ENCODE measurements at places on chromosomes 2 and 18.

DNA sequence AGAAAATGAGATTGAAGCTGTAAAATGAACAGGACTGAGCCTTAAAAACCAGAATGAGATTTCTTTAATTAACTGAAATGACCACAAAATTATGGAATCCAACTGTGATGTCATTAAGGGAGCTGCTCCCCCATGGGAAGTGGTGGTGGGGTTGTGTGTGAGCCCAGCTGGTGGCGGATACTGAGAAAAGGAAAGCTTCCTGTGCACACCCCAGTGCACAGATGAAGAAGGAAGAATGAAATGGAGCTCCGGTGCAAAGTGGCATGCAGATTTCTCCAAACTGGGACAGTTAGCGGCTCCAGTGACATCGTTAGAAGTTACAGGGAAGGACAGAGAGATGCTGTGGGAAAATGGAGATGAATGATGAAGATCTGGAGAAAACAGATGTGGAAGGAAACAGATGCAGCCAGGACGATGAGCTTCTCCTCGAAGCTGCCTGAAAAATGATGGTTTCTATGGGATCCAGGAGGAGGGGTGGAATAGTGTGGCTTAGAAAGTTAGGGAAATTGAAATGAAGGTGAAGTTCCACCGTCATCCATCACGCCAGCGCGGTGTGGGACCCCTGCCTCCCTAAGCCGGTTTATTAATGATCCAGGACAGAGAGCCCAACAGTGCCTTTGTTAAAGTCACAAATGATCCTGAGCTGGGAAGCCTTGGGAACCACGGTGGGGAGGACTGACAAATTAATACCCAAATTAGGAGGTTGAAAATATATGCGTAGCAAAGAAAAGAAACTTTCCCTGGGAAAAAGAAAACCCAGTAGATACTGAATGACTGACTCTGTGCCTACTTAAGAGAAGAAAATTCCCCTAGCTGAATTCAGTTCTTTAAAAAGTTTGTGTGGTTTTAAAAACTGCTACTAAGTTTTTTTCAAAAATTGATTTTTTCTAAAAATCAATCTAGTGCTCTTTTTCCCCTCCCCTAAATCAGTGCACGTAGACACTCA lies 77.2 kb downstream of the TSN start:
- DNase-seq, result no peak

DNA sequence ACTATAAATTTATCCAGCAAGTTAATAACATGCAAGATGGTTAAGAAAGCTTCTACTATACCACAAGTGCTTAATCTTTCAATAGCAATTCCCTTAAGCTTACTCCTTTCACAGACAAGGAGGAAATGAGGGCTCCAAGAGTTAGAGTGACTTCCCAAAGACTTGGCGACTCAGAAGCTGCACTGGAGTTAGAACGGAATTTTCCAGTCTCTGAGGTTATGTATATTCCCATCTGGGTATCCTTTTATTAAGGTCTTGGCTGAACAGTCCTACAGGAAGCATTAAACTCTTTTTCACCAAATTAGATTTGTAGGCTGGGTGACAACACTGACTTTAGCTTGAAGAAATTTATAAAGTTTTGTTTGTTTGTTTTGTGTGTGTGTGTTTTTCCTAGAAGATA lies 256.9 kb upstream of the DPP10 start:
- no peak for DNase-seq

GRCh38 chr2:179541586-179541985 lies 277.0 kb upstream of the SESTD1 start:
- no peak for DNase-seq

GRCh38 chr2:101820519-101820918 lies 123.0 kb downstream of the MAP4K4 start:
- no peak for DNase-seq

DNA sequence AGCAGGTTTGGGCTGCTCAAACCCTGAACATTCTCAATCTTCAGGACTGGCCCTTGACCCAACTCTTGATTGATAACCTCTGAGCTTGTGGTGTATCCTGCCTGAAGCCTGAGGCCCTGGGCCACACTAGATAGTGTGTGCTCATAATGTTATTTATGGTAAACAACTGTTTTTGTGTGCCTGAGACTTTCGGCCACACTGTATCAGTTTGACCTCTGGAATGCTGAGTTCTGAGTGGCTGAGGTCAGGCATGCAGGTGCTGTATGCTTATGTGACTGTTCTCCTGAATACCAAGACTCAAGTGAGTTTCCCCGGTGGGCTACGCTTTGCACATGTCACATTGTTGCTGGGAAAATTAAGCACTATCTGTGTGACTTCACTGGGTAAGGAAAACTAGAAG lies 82.2 kb upstream of the RMP24 start:
- no peak for DNase-seq

GRCh38 chr2:30758191-30758651 lies 49.0 kb downstream of the CAPN13 start:
- no peak for DNase-seq

DNA sequence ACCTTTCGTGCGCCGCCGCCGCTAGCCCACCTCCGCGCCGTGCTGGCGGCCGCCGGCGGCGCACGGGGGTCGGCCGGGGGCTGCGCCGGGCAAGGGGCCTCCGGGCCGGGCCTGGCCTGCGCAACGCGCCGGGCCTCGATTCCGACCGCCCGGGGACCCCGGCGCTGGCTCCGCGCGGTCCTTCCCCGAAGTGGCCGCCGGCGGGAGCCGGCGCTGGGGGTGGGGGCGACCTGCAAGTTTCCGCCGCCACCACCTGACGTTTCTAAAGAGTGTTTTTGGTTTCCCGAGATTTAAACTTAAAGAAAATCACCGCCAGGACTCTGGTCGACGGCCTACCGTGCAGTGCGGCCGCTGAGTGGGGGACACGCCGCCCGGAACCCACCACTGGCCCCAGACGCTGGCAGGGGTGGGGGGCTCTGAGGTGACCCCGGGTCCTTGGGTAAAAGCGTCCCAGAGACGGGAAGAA lies 3.8 kb upstream of the GATA6 start:
- DNase-seq, result no peak

- no peak for DNase-seq
These were observed 3.0 kb downstream of the ADCY3 start for GRCh38 chr2:24917086-24917485.

GRCh38 chr18:79335833-79336360 lies 59.8 kb upstream of the NFATC1 start:
- DNase-seq, result no peak

- DNase-seq, result no peak
These were observed 294.2 kb upstream of the NCKAP5 start for GRCh38 chr2:133862400-133862977.

GRCh38 chr18:63249771-63250170 lies 69.8 kb downstream of the BCL2 start:
- no peak for DNase-seq

GRCh38 chr18:12836551-12836950 lies 47.5 kb downstream of the PTPN2 start:
- no peak for DNase-seq

DNA sequence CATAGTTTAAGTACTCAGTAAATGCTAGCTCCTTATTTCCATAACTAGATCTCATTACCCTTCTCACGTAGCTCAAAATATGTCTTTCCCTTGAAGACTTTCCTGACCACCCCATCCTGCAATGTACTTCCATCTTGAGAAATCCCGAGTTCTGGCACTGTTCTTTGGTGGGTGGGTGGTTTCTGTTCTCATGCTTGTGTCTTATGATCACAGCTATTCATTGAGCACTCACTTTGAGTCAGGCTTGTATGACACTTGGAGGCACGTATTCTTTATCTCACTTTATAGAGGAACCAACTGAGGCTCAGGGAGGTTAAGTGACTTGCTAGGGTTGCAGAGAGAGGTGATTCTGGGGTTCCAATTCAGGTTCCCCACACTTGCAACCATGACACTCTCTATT lies 9.0 kb upstream of the CLIP4 start:
- DNase-seq, result no peak

DNA sequence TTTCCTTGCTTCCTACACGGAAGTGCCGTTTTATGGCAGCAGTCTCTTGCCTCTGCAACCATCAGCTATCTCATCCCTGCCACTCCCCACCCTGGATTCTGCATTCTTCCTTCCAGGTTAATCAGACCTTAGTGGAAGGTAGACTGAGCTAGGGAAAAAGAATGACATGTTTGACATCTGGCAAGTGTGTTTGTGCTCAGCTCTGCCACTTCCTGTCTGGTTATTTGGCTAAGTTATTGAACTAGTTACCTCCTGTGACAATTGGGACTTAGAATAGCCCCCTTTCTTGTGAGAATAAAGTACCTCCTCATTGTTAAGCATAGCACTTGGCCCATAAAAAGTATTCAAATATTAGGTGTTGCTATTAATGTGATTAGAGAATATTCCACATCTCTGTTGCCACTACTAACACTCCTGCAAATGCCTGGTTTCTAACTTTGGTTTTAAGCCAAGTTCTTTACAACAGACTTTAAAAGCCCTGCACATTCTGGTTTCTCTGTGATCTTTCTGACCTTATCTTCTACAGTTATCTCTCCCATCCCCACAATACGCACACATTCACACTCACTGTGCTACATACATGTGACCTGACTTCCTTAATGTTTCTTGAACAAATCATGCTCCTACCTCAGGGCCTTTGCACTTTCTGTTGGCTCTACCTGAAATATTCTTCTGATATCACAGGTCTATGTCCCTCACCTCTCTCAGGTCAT lies 10.8 kb upstream of the MAPRE2 start:
- no peak for DNase-seq

GRCh38 chr18:46372670-46373069 lies 268.5 kb downstream of the HAUS1 start:
- no peak for DNase-seq

DNA sequence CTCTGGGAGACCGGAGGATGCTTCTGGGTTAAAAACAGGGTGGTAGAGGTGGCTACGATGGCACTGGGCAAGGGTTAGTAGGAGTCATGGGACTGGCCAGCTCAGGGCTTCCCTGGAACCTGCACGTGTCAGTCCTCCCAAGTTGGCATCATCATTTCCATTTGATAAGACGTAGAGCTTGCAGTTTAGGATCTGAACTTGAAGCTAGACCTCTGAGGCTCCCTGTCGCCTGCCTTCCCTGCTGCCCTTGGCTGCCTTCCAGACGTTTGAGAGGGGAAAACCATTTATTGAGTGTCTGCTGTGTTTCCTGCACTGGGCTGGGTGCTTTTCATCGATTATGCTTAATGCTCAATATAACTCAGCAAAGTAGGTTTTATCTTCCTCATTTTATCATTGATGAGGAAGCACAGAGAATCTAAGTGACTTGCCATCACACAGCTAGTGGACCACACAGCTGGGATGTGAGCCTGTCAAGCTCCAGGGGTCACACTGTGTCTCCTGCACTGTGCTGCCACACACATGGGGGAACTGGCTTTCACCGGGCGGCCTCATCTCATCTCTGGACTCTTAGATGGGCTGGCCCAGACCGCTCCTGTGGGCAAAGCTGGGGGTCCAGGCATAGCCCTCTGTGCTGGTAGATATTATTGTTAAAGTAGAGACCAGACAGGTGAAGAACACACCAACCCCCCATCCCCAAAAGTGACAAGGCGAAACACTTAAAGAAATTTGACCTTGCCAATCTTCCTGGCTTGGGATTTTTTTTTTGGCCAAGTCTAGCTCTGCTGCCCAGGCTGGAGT lies 7.8 kb downstream of the NT5DC4 start:
- DNase-seq, result no peak

DNA sequence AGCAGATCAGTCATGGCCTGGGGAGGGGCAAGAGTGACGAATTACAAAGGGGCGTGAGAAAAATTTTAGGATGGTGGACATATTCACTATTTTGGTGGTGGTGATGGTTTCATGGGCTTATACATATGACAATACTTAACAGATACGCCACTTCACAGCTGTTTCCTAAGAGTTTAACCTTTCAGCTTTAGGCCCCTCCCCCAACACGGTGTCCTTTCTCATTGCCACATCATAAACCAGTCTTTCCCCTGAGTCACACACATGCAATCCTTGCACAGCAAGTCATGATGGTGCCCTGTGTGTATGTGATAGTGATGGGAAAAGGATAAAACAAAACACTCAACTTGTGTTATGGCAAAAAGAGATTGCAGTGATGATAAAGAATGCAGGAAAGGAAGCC lies 47.6 kb upstream of the IL1R1 start:
- no peak for DNase-seq
